ENCODE measurements at places on chromosomes 6 and 20.

- no peak for DNase-seq
These were observed 42.3 kb downstream of the BPIFB1 start for GRCh38 chr20:33325350-33325749.

- DNase-seq: no peak
These were observed 274.8 kb downstream of the TFAP2C start for GRCh38 chr20:56903858-56904257.

GRCh38 chr20:44805979-44806620 is 4.2 kb downstream of the RIMS4 start:
- DNase-seq: peak; percentile 37

DNA sequence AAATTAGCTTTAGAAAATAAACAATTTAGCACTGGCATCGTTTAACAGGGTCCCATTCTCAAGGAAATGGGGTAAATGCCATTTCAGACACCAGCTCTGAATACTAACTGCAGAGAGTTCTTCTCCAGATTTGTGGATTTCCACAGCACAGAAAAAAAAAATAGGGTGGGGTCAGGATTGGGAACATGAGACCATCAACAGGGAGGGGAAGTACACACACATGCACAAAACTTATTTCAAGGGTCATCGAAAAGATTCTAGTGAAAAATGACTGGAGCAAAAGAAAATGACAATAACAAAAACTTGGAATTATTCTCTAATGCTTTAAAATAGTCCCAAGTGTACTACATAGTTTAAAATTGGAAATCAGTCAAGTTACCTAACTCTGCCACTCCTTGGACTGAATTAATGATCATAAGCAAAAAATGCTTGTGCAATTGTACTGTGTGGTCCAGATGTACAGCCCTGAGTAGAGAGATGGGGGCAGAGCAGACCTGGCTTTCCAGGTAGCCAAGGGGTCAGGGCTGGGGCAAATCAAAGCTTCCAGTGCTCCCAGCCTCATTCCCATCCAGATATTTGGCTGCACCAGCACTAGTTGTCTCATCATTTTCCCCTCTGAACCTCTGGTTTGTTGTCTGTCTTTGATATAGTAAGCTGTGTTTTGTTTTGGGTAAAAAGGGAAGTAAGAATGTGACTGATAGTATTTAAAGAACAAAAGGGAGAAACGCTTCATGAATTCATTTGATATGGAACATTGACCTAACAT is 152.4 kb downstream of the SOBP start:
- no peak for DNase-seq

- no peak for DNase-seq
These were observed 613.5 kb downstream of the PTPRT start for GRCh38 chr20:42576167-42576566.

- peak; percentile 64 for DNase-seq
These were observed at the start of gene SLC16A10 for GRCh38 chr6:111087106-111087835. TSS of gene SLC16A10 (plus strand) at chr6:111087503. CDS start at chr6:111087753, 250 bp downstream.

GRCh38 chr6:128930321-128930720 is 47.4 kb downstream of the LAMA2 start:
- no peak for DNase-seq

GRCh38 chr20:50517817-50518154 is 7.6 kb downstream of the PTPN1 start:
- DNase-seq: no peak

- DNase-seq: no peak
These were observed 1026.6 kb downstream of the EYS start for GRCh38 chr6:64680446-64680845.

DNA sequence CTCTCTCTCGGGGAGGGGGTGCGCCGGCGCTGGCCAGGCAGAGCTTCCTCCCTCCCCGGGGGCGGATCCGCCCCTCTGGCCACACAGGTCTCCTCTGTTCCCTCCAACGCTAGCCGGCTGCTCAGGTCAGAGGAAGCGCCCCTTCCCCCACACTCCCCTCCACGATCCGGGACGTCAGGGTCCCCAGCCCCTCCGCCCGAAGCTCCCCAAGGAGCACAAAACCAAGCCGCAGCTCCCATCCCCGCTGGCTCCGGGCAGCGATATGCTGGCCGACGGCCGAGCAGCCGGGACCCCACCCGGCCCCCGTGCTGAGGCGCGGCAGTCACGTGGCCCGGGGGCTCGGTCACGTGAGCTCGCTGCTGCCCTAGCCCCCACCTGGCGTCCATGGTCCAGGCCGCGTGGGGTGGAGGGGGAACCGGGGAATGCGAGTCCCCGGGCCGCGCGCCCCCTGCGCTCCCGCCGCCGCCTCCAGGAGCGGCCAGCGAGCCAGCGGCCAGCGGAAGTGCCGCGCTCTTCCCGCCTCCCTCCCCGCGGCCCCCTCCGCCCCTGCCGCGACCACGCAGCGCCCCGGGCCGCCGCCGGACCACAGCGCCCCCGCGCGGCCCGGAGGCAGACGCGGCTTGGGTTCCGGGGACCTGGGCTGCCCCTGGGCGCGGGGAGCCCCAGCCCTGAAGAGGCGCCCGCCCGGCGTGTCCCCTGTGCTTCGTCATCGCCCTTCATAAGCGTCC is at the start of gene SLC35B2:
Gene SLC35B2, minus strand, starts transcription at position 504 of the 728 bp plus-strand sequence. Its CDS starts 118 bp downstream, at position 386.
- DNase-seq: peak; percentile 95

- DNase-seq: no peak
These were observed 809.9 kb downstream of the KIF16B start for GRCh38 chr20:15763366-15763765.

DNA sequence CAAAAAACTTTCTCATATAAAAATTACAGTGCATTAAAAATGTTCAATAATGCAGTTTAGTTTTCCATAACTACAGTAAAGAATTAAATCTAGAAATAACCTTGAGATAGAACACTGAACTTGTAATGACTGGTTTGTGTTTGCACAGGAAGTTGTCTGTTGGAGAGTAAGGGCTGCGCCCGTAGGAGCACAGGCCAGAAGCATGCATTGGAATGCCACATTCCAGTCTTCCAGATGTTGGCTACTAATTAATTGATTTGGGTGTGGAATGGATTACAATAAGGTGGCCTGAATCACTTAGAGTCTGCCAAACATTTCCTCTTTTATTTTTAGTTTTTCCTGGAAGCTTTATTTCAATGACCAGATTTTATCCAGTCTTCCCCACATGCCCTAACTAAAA is 582.6 kb upstream of the MMS22L start:
- peak; percentile 17 for DNase-seq

DNA sequence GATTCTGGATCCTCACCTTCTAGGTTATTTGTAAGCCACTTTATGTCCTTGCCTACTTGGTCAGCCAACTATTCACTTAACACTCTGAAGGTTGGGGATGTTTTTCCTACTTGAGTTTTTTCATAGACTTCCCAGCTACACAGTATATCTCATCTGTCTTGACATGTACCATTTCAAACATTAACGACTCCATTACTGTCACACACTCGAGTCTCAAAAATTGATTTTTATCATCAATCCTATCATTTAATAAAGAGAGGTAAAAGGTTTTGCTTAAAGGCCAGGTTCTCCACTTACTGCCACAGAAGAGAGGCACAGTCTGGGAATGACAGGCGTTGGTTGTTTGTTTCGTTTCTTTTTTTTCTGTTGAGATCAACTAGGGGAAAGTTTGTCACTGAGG is 38.2 kb upstream of the LAMP5 start:
- DNase-seq: no peak

GRCh38 chr6:145189836-145190235 is 545.5 kb downstream of the EPM2A start:
- no peak for DNase-seq

GRCh38 chr6:158843751-158844683 is 24.8 kb upstream of the EZR start:
- DNase-seq: no peak

DNA sequence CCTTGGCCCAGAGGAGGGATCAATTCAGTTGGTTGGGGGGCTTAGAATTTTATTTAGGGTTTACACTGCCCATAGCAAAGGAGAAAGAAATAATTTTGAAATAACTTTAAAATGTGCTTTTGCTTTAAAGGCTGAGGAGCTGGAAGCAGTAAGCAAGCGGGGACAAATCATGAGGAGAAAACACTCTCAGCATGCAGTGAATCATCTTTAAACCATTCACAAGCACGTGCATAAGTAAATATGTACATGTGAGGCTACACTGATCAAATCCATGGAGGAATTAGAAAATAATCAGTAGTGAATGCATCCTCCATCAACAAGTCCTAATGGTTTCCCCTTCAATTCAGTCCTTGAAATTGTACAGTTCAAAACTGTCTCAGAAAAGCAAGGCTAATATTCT is 181.0 kb downstream of the MTFR2 start:
- DNase-seq: peak; percentile 67

DNA sequence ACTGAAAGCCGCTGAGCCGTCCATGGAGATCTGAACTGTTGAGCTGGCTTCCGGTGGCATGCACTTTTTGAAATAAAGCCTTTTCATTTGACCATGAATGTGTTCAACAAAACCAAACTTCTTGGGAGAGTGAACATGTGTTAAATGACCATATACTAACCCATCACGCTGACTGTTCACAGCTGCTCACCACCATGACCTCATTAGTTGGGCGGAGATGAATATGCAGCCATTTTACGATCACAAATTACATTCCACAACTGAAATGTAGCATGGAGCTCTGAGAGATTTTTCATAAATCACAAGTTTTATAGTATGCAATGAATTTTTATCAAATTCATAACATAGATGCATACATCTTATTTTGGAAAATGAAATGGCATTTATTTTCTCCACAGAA is 4.2 kb downstream of the RAMACL start:
- DNase-seq: no peak

DNA sequence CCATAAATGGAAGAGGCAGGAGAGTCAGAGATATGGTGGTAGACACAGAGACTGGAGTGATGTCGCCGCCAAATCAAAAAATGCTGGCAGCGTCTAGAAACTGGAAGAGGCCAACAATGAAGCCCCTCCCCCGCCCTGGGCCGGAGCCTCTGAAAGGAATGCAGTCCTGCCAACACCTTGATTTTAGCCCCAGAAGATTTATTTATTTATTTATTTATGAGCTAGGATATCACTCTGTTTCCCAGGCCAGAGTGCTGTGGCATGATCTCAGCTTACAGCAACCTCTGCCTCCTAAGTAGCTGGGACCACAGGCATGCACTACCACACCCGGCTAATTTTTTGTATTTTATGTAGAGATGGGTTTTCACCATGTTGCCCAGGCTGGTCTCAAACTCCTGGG is 82.6 kb upstream of the CCDC167 start:
- DNase-seq: no peak

GRCh38 chr6:90074161-90074850 is 180.0 kb downstream of the GJA10 start:
- no peak for DNase-seq

DNA sequence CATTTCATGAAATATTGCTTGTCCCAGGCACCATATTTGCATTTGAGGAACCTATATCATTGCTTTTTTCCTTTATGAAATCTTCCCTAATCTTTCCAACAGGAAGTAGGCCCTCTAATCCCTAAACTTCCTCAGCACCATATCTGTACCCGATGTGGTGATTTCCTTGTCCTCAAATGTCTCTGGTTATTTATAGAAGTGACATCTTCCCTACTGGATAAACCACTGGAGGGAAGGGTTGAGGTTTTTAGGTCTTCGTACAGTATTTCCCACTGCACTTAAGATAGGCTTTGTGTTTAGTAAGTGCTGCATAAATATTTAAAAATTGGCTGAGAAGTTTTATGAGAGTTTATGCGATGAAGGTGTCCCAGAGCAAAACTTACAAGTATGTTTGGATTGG is 54.9 kb upstream of the TMEM170B start:
- no peak for DNase-seq

DNA sequence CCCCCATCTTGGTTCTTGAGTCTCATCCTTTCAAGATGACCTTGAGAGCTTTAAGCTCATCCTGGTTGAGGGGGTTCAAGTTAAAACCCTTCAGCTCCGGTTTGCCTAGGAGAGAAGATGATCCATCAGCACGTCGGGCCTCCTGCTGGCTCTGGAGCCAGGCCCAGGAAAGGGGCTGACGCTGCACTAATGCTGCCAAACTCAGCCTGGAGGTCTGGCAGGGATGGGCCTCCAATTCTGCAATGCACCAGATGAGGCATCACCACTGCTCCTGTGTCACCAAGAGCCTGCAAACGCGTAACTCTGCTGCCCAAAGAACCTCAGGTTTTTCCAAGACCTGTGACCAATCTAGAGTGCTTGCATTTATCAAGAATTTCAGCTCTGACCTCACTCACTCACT is 6.1 kb downstream of the PDRG1 start:
- no peak for DNase-seq

GRCh38 chr20:2631228-2631627 is 21.2 kb upstream of the NOP56 start:
- DNase-seq: no peak

GRCh38 chr20:54382419-54382818 is 93.0 kb upstream of the DOK5 start:
- no peak for DNase-seq

- DNase-seq: no peak
These were observed 6.9 kb upstream of the RNF144B start for GRCh38 chr6:18380158-18380836.

GRCh38 chr6:2877960-2878359 is 25.1 kb downstream of the SERPINB9 start:
- no peak for DNase-seq

DNA sequence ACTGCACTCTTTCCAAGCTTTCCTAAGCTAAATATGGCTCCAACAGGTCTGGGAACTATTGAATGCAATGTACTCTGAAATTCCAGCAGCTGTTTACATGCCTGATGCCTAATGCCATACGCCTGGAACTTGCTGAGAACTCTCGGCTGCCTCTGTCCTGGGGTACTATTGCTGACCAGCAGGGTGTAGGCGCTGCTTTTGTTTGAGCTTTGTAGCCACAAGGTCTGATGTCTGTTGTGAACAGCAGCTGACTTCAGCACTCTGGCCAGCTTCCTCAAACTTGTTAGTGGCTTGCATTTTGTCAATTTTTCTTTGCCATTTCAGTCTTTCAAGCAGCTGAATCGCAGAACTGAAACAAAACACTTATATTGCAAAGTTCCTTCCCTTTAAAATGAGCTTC is 26.7 kb downstream of the SAYSD1 start:
- DNase-seq: peak; percentile 50

DNA sequence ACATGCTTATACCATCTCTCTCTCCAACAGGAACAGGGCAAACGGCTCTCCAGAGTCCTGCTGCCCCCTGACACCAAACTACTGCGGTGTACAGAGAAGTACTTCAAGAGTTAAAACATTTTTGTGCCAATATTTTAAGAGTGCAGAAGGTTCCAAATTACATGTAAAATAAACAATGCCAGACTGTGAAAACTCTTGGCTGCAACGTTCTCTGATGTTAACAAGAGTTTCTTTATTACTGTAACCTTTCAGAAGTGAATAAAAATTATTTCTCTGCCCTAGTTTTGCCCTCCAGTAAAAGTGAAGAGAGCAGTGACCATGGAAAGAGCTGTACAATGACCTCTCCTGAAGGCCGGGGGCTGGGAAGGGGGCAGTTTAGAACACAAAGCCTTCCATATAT is 41.4 kb upstream of the FAM83C start:
- DNase-seq: no peak

Data from GM03348 (cell line).